ENCODE measurements at places on chromosomes 6 and 20.

DNA sequence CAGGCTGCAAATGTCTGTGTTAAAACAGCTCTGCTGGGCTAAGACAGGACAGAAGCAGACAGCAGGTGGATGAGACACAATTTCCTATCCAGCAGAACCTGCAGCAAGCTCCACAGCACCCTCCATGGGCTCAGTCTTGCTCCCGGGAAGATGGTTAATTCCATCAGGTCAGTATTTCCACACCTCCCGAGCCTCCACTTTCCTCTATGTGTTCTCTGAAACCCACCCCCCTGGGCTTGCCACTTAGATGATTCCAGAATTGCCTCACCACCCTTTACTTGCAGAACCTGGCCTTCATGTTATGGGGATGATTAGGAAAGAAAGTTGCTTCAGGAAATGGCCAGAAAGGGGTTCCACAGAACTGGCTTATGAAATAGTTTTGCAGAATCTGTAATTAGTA is 43.8 kb downstream of the ERMARD start:
- no peak for DNase-seq

DNA sequence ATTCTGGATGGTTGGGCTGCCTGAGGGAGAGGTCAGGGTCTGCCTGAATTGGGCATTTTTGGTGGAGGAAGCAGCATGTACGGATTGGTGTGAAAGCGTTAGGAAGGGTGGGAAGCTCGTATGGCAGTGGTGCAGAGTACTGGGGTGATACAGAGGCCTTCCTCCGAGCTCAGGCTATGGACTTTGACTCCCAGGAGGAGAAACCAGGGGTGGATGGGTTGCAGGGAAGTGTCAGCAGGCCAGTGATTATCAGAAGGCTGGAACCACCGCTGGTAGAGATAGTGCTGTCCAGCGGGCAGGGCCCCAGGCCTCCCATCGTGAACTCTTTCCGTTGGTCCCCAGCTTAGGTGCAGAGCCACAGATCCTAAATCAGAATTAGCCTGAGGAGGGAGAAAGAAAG is 5.3 kb downstream of the WFDC5 start:
- DNase-seq, result no peak

DNA sequence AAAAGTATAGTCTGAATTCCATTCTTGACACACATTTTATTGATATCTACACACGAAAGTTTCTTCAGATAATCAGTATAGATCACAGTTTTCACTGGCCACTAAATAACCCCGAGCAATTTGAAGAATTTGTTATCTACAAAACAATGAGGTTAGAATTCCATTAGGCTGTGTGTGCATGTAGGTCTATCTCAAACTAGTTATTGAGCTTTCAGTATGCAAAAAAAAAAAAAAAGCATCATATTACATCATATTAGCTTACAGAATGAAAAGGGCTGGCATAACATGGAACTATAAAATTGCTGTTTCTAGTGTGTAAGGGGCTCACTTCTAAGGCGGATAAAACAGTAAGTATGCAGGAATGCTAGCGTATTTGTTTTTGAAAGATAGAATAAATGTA is 59.5 kb upstream of the ADGRG6 start:
- no peak for DNase-seq

DNA sequence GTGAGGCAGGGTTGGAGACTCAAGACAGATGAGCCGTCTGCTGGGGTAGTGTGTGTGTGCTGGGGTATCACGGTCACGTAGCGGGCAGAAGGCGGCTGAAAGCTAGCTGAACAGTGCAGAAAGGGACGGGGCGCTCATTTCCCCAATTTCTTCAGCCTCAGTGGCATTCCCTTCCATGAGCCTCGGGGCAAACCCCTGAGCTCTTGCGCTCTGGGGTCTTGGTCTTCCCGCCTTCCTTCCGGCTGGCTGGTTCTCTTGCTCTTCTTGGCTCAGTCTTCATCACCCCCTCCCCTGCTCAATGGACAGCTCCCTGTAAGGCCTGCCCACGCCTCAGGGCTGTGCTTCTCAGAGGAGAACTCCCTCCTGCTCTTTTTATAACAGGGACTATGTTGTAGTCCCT is 15.5 kb upstream of the TMEM181 start:
- no peak for DNase-seq

GRCh38 chr6:89411145-89412070 is 665 bp downstream of the RRAGD start:
- DNase-seq, result no peak

DNA sequence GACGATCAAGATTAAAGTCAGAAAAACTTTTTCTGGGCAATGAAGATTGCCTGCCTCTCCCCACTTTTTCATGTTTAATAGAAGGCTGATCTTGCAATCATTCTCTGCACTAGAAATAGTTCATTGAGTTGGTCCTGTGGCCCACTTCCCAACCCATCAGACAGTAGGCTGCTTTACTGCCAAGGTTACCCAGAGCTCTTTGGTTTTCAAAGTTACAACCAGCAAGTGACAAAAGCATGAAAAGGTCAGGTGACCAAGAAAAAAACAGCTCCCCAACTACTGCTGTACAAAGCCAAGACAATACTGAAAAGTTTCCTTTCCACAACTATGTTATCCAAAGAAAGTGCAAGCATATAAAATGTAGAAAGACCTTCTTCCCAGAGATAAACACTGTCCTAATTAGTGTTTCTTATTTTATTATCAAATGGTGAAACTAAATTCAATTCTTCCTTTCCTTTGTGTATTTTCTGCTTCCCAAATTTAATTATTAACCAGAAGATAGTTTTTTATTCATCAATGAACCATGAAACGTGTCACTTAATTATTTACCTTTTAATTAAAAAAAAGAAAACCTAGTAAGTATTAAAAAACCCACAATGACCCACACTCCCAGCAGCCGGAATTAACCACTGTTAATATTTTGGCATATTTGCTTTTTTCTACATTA is 16.6 kb downstream of the DNAAF9 start:
- DNase-seq, result no peak

GRCh38 chr20:3045042-3045815 is 623 bp upstream of the MRPS26 start:
- DNase-seq, result peak; percentile 85

GRCh38 chr6:6377621-6378020 is 57.2 kb upstream of the F13A1 start:
- DNase-seq, result no peak

DNA sequence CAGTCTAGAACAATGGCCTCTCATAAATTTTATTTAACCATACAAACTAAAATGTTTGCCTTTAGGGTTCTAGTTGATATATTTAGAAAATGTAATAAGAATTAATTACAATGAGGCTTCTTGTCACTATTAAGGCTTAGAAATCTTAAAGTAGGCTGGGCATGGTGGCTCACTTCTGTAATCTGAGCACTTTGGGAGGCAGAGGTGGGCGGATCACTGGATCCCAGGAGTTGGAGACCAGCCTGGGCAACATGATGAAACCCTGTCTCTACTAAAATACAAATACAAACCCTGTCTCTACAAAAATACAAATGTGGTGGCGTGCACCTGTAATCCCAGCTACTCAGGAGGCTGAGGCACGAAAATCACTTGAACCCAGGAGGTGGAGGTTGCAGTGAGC is 99.0 kb upstream of the ADGRF1 start:
- no peak for DNase-seq

DNA sequence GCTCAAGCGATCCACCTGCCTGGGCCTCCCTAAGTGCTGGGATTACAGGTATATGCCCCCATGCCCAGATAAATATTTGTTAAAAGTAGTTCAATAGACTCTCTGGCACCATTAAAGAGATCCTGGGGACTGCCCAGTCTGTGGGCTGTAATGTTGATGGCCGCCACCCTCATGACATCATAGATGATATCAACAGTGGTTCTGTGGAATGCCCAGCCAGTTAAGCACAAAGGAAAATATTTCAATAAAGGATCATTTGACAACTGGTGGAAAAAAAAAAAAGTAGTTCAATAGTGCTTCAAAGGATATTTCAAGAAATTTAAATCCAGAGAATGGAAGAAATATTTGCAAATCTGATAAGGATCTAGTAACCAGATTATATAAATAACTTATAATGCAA is 1.5 kb upstream of the CRIP3 start:
- no peak for DNase-seq

DNA sequence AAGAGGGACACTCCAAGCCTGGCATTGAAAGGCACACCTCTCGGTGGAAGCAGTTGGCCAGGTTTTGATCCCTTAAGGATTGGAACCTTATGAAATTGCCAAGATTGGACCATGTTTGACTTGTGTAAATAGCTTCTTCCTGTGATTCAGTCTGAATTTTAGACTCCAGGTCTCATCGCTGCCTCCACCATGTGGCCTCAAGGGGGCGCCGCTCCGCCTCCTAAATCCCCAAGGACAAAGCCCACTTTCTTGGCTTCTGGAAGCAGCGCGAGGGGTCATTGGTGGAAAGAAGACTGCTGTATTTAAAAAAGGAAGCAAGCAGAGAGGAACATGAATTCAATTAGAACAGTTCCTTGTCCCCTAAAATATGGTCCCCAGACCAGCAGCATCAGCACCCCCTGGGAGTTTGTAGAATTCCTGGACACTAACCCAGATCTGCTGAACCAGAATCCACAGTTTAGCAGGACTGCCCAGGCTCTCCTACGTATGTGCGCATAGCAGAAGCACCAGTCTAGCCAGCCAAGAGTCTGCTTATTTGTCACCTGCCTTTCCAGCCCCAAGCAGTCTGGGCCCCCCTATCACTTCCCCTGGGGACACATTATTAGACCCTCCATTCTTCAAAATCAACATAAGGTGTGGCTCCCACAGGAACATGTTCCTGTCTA is 108.5 kb downstream of the LY86 start:
- no peak for DNase-seq

GRCh38 chr20:25229486-25230165 is 18.3 kb upstream of the PYGB start:
- DNase-seq, result no peak

GRCh38 chr6:46799657-46800056 is 6.5 kb downstream of the MEP1A start:
- no peak for DNase-seq

- peak; percentile 60 for DNase-seq
Measured at GRCh38 chr6:105992315-105992961, 93.7 kb upstream of the PRDM1 start.

DNA sequence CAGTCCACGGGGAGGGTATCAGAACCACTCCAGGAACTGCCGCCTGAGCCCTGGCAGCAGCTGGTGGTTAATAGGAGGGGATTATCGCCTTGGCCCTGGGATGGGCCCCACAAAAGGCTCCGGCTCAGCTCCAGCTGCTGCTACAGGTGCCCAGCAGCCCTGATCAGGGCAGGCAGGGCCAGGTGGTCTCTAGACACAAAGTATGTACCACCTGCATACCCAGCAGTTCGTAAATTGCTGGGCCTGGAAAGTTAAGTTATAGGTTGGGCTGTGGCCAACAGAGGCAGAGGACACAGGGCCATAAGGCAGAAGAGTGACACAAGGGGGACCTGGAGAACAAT is 35.1 kb downstream of the RRBP1 start:
- DNase-seq, result no peak

GRCh38 chr6:32972353-32973143 is 4.2 kb downstream of the BRD2 start:
- DNase-seq, result no peak

DNA sequence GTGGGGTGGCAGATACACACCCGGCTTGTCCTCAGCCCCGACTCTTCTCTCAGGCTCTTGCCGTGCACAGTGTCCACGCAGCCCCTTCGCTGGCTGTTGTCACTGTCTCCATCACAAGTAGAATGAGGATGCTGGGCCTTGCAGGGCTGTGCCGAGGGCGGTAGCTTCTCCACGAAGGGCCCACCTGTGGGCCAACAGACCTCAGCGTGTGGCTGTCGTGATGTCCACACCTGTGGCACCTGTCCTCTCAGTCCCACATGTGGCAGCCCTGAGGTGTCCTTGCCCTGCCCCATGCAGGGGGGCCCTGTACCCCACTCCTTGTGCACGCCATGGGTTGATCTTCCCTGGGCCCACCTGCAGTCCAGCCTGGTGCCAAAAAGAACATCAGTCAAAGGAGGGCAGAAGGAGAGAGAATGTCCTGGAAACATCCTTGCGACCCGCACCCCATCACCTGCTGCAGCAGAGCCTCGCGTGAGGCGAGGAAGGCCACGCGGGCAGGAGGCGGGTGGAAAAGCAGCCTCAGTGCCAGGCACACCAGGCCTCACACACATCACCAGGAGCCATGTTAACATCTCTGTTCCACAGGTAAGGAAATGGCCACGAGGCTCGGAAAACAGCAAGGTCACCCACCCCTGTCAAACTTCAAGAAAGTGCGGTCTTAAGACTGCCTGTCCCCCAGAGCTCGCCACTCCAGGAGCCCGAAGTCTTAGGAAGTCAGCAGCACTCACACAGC is 22.3 kb upstream of the AFDN start:
- DNase-seq, result no peak

- no peak for DNase-seq
Measured at GRCh38 chr6:28224131-28225055, 682 bp upstream of the ZSCAN9 start.

GRCh38 chr6:144477396-144477795 is 192.3 kb downstream of the UTRN start:
- no peak for DNase-seq

GRCh38 chr6:1930356-1930755 is 315.0 kb downstream of the GMDS start:
- DNase-seq, result no peak
